ENCODE measurements at places on chromosomes 6 and 20.

- no peak for DNase-seq
Measured at GRCh38 chr6:69180361-69181067, 545.4 kb downstream of the ADGRB3 start.

DNA sequence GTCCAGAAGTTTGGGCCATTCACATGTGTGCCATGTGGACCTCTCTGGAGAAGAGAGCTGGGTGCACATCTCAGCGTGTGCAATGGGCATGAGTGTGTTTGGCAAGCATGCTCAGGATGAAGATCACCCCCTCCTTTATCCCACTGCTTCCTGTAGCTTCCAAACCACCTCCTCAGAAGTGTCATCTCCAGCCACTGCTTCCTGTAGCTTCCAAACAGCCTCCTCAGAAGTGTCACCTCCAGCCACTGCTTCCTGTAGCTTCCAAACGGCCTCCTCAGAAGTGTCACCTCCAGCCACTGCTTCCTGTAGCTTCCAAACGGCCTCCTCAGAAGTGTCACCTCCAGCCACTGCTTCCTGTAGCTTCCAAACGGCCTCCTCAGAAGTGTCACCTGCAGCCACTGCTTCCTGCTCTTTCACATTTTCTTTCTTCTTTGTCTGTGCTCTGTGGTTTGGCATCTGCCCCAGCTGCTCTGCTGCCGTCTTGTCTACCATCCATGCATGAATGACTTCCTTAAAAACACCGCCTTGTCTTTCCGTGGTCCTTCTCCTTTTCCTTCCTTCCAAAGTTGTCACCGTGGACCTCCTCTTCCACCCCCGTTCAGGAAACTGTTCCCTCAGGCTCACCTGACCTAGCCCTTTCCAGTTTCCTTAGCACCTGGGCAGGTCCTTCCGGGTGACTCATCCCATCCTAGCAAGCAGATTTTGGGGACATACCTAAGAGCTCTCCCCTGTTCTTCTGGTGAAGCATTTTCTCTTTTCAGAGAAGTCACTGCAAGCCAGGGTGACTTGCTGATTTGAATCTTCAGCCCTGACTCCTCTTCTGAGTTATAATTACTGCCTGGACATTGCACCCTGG is 43.5 kb upstream of the TIAM2 start:
- DNase-seq: no peak

- DNase-seq: no peak
Measured at GRCh38 chr20:25077610-25078169, 4.3 kb downstream of the VSX1 start.

- no peak for DNase-seq
Measured at GRCh38 chr6:44627883-44628271, 240.4 kb downstream of the CDC5L start.

DNA sequence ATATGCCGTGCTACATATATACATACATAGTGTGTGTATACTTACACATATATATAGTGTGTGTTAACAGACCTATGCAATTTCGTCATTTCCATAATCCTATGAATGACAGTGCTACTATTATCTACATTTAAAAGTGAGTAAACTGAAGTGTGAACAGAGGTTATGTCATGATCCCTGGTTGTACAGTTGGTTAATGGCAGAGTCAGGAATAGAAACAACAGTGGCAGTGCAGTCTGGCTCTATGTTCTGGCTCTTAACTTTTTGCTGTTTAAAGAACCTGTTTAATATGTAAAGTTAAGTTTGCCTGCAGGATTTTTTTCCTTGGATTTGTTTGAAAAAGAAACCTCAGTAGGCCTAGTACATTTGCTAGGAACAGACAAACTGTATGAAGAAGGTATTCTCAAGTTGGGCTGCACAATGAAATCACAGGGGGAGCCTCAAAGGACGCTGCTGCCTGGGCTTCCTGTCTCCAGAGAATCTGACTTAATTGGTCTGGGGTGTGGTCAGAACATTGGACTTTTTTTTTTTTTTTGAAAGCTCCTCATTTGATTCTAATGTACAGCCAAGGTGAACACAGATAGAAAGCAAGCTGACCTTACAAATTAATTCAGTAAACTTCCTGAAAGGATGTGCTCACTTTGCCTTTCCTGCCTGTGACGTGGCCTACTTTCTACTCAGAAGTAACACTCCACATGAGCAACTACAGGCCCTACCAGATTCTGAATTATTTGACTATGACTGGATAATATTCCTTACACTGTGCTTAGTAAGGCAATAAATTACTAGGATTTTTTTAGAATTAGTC is 29.4 kb downstream of the PLCB1 start:
- DNase-seq: peak; percentile 44

DNA sequence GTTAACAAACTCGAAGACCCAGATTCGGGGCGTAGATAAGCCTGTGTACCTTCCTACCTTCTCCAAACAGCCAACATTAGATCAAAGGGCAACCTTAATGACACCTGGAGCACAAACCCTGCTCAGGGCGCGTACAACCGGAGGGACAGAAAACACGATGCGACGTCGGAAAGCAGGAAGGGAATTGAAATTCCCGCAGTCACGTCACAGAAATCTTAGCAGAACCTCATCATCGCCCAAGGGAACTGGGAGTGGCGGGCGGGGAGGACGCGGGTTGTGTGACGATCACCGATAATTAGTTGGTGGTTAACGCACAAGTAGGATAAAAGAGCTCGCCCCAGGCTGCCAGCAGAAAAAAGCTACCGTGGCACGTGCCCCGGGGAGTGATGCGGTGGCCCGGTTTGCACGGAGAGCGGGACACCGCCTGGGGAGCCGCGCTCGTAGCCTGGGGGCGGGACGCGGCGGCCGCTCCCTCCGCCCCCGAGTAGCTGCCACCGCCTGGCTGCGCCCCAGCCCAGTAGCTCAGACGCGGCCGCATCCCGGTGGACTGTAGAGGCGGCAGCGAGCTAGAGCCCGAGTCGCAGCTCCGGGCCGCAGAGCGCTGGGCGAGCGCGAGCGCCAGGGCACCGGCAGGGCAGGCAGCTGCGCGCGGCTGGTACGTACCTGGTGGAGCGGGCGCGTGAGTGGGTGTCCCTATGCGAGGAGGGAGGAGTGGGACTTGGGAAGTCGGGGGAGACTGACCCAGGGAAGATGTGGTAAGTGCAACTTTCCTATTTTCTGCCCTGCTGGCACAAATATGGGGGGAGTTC is at the start of gene PKIB:
PKIB (plus strand) TSS at position 525 of the 809 bp plus-strand sequence. CDS start 107,390 bp downstream, outside the sequence.
- DNase-seq: peak; percentile 69

GRCh38 chr6:106648651-106649308 is 19.4 kb downstream of the QRSL1 start:
- no peak for DNase-seq

DNA sequence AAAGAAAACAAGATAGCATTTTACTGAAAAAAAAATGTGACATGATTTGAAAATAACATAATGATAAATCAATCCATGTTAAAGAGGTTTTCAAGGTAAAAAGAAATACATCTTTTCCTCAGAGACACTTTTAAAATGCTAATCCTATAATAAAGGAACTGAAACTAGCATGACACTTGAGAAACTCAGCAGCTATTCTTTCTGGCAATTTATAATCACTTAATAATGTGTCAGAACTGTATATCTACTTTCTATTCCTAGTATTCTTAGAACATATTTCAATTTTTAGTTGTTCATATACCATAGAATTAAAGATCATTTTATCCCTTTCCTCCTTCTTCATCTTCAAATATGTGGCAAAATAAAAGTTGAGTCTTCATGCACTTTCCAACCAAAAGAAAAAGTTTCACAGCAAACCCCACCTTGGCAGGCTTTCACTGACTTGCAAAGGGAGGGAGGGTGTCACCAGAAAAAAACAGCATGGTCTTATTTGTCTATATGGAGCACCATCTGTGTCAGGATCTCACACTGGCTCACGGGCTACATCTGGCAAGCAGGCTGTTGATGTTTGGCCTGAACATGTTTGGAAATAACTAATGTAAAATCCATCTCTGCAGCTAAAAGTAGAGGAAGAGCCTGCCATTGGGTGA is 48.5 kb downstream of the FHL5 start:
- DNase-seq: no peak

GRCh38 chr6:2990248-2990931 is 9.3 kb upstream of the NQO2 start:
- peak; percentile 56 for DNase-seq

- no peak for DNase-seq
Measured at GRCh38 chr20:45976086-45976485, 4.1 kb upstream of the ZNF335 start.

DNA sequence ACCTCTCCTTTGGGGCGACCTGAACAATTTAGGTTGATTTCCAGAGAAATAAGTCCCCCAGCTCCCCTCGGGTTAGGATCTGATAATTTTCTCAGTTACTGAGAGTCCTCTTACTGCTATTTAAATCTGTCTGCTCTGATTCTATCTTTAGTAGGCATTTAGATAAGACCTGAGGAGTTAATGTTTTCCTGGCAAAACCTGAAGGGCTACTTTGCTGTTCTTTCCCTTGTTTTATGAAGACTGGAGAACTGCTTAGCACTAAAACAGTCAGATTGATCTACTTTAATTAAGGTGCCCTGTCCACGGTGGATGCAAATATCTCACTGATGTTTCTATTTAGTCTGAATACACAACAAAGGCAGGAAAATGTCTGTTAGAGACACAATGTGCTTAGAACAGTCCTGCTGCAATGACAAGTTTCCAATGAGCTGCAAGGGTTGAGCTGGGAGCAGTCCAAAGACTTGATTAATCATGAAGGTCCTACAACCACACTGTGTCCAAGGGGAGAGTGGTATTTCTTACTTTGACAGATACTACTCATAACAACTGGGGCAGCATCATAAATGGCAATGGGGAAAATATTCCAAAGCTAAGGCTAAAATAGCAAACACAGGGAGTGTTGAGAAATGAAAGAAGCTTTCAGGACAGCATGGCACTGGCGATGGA is 15.7 kb downstream of the ADTRP start:
- peak; percentile 48 for DNase-seq

DNA sequence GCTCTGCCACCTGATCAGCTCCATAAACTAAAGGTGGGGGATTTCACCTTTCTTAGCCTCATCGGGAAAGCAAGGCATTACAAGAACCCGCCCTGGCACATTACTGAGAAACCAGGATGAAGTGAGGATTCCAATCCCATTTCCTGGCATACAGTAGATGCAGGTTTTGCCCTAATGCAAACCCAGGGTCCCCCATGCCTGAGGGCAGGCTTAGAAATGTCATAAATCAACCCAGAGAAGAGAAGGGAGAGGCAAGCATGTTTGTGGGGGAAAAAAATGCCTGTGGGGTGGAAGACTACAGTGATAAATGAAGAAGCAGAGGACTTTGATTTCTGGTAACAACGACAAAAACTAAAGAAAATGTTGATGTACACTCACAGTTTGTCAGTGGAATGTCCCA is 18.0 kb upstream of the PMEPA1 start:
- no peak for DNase-seq

DNA sequence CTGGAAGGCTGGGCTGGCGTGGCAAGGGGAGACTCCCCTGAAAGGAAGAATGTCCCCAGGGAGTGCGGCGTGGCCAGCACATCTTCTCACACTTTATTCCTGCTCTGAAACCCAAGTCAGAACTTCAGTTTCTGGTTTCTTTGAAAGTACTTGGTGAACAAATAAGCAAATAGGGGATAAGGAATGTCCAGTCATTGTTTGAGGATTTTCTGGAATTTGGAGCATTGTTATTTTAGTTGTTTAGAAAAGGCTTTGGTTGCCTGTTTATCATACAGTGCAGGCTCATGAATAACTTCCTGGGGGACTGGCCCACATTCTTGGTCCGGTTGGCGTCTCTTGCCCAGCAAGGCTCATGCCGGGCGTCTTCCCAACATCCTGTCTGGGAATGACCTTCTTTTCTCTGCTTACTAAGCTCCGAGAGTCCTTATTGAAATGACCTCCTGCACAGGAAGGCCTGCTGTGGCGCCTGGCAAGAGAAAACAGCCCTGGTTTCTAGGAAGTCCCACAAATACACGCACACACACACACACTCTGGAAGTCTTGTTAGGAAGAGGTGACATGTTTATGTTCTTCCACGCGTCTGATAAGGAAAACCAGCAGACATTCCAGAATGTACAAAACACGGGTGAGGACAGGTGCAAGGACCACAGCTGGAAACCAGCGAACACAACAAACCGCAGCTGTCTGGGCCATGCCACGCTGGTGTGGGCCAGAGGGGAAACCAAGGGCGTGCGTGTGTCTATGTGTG is 71.9 kb downstream of the TMEM170B start:
- DNase-seq: peak; percentile 84

DNA sequence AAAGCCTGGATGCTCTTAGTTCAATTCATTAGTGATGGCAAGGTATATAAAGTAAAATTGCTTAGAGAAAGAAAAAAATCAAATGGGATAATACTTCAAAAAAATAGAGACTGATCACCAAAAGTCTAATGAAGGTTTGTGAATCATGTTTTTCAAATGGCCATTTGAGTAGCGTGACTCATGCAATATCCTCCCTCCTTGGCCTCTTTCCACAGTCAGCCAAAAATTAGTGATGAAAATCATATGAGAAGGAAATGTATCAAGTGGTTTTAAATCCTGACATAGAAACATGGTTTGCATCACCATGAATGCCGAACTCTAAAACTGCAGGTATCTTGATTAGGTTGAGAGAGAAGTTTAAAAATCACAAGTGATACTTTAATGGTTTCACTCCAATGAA is 1.2 kb upstream of the COL19A1 start:
- DNase-seq: peak; percentile 85

DNA sequence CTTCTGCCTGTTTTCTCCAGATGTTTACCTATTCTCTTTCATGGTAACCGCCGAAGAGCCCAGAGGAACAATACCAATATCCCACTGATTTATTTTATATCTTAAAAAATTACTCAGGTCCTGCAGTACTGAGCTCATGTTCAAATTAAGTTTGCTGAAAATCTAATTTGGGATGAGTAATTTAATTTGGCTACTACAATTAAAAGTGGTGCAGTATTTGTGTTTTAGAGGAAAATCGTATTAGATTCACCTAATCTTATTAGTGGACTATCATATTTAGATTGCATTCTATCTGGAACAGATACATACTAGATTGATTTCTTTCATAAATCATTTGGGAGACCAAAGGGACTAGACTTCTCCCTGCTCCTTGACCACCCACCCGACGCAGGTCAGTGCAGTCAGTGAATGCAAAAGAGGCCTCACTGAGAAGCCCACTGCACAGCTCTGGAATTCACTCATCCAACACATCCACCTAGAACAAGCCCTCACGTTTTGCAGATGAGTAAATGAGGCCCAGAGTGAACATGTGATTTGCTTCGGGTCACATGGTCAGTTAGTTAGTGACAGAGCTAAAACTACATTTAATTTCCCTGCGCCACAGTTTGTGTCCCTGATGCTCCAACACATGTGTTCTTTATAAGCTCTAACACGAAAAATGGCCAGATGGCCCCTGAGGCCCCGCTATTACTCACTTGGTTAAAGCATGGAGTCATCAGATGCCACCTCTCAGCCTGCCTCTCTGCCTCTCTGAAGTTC is 101.8 kb downstream of the TRERF1 start:
- DNase-seq: peak; percentile 59

DNA sequence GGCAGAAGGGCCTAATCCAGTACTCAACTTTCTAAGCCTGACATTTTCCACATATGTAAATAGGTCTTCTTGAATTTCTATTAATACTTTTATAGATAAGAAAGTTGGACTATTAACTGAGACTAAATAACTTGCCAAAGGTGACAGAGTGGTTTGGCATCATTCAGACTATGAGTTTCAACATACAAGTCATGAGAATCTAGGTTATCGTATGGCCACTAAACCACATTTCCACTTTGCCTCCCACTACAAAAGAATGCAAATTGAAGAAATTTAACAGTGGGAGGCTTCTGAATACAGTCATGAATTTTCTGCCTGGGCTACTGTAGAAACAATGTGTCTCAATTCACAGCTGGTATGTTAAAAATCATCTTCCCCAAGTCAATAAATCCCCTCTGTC is 531.0 kb upstream of the AGPAT4 start:
- peak; percentile 24 for DNase-seq

- DNase-seq: peak; percentile 61
Measured at GRCh38 chr6:110708295-110708950, 106.8 kb downstream of the CDK19 start.

GRCh38 chr6:24827162-24827561 is 28.4 kb upstream of the ARMH2 start:
- DNase-seq: no peak
